ENCODE measurements at places on chromosomes 6 and 20.

- no peak for DNase-seq
These were observed 89.8 kb upstream of the ATXN1 start for GRCh38 chr6:16851044-16851540.

- no peak for DNase-seq
These were observed 34.7 kb downstream of the HM13 start for GRCh38 chr20:31548820-31549512.

DNA sequence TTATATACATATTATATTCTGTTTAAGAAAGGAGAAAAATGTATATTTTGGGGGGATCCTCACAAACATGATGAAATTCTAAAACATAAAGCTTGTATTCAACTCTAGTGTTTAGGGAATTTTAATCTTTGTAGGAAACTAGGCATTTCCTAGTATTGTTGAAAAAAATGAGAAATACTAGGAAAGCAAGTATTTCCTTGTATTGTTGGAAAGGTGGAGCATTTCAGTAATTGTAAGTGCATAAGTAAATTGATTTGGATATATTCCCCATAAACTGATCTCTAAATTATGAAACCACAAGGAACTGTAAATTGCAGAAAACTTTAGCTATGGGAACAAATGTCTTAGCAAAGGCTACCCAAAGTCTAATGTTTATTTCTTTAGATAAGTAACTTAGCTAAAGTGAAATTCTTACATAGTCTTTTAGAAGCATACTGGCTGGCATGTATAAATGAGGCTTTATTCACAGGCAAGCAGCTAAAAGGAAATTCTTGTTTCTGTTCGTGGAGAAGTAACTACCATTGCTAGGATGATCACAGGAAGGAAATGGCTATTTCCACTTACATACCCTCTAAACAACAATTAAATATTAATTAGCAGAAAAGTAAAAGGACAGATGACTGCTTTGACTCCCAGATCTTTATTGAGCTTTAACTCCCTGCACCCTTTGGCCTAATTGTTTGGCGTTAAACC lies 19.9 kb upstream of the NRN1 start:
- no peak for DNase-seq

DNA sequence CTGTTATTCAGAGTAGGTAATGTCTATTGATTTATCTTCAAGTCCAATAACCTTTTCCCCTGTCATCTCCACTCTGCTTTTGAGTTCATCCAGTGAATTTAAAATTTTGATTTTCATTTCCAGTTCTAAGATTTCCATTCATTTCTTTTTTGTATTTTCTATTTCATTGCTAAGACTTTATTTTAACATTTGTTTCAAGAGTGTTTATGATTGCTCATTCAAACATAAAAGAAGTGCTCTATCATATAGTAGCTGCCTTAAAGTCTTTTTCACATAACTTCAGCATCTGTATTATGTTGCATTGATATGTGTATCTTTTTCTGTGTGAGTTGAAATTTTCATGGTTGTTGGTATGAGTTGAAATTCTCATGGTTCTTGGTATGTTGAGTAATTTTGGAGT lies 341.6 kb downstream of the SOX4 start:
- no peak for DNase-seq

DNA sequence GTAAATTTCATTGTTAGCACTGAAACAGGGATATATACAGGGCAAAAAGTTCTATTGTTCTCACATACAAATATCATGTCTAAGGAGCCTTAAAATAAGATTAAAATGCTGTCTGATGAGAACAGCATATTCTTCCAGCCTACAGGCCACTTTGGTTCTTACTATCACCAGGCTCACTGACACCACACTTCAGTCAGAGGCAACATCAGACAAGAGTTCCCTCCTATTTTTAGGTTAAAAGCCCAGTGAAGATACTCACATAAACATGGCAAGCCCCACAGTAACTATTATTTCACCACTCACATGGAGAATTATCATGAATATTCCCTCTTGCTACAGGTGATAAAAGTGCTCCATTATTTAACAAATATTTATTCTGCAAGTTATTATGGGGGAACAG lies 175.8 kb downstream of the ISM1 start:
- no peak for DNase-seq

DNA sequence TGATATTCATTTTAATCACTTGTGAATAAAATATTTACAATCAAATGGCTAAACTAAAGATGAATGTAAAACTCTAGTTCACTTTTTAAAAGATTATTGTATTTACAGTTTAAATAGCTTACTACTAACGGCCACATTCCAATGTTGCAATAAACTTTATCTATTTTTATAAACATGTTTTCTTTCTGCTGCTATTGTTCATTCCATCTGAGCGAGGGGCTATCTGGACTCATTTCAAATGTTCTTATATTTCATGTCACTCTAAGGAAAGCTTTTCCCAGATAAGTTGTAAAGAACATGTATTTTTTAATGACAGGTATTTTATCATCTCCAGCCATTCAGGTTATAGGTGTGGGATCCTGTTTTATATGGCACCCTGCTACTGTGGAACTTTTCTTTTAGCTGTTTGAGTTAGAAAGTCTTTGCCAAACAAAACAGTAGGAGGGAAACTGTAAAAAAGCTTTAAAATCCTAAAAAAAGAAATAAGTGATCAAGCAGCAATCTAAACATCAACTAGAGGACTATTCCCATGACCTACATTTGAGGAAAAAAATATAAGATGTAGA lies 42.5 kb downstream of the HMGCLL1 start:
- no peak for DNase-seq

DNA sequence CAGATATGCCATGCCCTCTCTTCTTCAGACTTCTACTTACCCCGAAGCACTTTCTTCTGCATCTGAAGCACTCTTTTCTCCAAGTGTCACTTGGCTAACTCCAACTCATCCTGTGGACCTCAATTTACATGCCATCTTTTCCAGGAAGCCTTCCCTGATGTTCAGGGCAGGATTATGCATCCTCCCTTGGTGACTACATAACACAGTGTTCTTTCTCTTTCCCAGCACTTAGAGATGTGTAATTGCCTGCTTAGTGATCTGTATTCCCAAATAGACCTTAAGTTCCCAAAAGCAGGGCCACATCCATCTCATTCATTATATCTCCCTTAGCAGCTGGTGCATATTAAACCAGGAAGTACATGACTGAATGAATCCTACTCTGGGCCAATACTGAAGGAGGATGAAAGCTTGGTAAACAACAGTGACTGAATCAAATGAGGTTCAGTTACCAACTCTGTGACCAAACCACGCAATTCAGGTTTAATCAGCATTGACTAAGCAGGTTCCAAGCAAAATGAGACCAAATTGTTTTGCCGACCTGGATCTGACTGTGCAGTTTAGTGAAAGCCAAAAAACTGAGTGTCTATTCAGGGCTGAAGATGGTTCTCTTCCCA lies 121.4 kb upstream of the TCF21 start:
- no peak for DNase-seq

GRCh38 chr6:126067073-126067472 lies 80.7 kb downstream of the TRMT11 start:
- DNase-seq, result no peak

- DNase-seq, result peak; percentile 84
These were observed 9.1 kb upstream of the MAP1LC3A start for GRCh38 chr20:34549291-34549928.

GRCh38 chr6:69622230-69622629 lies 174.6 kb downstream of the LMBRD1 start:
- DNase-seq, result no peak

DNA sequence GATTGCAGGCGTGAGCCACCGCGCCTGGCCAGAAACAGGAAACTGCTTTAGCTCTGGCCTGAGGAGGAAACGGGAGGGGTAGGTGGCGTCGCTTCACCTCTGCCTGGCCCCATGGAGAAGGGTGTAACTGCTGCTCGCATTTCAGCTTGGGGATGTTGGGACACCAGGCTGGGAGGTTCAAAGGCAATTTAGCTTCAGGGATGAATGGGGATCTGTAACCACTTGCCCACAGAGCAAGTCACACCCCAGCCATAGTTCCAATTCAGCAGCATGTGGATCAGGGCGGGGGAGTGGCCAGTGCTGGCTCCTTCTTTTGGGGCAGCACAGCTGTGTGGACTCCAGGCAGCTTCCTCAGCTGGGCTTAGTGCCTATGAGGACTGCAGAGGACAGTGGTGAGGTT lies 34.8 kb upstream of the NUP153 start:
- peak; percentile 42 for DNase-seq

- peak; percentile 90 for DNase-seq
These were observed 64.5 kb downstream of the AKAP7 start for GRCh38 chr6:131199568-131200272.

DNA sequence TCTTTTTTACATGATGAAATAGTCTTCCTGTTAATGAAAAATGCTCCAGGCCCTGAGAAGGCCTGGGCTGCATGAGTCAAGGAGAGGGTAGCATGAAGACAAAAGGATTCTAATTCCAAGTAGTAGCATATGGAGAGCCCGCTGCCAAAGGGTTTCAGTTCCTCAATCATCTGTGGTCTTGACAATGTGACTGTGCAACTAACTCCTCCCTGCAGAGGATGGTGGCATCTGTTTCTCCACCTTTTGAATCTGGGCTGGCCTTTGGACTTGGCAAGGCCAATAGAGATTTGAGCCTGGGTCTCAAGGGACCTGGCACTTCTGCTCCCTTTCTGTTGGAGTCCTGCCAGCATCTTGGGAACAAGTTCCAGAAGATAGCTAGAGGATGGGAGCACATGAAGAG lies 35.1 kb upstream of the ANKEF1 start:
- DNase-seq, result no peak

- DNase-seq, result no peak
These were observed 223.4 kb downstream of the FOXC1 start for GRCh38 chr6:1832844-1833787.

DNA sequence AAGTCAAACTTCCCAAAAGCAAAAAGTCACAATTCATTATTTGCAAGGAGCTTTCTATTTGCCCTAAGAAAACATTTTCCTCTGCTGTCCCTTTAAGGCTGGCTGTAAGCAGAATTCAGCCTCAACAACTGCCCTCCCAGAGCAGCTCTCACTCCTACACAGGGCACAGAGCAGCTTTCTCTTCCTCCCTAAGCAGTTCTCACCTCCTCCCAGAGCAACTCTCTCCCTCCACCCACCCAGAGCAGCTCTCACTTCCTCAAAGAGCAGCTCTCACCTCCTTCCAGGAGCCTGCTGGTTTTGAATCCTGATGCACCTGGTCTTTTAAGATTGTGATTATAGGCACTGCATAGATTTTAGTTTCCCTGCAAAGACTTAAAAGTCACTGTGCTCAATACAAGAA lies 120.6 kb upstream of the TMEM181 start:
- DNase-seq, result no peak

DNA sequence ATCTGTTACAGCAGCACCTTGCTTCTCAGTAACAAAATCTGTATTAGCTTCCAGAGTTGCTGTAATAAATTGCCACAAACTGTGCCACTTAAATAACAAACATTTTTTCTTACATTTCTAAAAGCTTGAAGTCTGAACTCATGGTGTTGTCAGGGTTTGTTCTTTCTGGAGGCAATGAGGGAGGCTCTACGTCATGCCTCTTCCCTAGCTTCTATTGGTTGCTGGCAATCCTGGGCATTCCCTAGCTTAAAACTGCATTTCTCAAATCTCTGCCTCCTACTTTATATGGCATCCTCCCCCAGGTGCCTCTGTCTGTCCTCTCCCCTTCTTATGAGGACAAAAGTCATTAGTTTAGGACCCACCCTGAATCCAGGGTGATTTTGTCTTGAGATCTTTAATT lies 41.6 kb upstream of the TMEM244 start:
- DNase-seq, result no peak

DNA sequence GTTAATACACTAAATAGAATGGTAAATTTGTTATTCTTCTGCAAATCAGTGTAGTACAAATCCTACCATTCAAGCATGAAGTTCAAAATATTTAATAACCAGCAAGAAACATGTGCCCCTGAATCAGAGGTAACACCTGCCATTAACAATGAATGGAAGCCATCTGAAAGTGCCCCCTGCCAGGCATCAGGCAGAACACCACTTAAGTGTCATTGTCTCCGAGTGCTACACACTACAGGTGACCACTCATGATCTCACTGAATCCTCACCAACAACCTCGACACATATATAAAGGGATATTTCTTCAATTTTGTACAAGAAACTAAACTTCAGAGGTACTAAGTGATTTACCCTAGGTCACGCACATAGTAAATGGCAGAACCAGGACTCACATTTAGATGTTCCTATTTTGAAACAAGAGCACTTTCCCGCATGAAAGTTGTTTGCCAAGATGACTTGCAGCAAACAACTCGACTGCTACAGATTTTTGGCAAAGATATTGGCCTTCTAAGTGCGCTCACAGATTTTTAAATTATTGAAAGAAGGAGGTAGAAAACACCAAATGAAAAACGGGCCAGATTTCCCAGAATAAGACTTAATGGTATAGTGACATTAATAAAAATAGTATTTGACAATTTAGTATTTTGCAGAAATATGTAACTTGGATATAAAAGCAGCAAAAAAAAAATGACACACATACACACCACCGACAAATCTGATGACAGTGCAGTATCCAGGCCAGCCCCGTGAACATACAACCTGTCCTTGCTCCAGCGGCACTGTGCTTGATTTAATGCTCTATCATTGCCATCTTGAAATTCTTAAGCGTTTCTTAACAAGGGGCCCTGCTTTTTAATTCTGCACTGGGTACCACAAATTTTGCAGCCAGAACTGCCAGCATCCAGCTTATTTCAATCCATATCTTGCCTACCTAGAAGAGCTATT lies 274.5 kb downstream of the ALDH8A1 start:
- no peak for DNase-seq

DNA sequence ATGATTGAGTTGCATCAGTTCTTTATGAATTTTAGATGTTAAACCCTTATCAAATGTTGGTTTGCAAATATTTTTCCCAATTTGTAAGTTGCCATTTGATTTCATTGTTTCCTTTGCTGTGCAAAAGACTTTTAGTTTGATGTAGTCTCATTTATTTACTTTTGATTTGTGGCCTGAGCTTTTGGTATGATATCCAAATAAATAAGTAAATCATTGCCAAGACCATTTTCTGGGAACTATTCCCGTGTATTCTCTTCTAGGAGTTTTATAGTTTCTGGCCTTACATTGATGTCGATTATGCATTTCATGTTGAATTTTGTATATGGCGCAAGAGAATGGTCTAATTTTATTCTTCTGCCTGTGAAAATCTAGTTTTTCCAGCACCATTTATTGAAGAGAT lies 13.4 kb downstream of the AIG1 start:
- DNase-seq, result no peak

GRCh38 chr6:36493859-36494258 lies 51.1 kb downstream of the KCTD20 start:
- DNase-seq, result no peak

DNA sequence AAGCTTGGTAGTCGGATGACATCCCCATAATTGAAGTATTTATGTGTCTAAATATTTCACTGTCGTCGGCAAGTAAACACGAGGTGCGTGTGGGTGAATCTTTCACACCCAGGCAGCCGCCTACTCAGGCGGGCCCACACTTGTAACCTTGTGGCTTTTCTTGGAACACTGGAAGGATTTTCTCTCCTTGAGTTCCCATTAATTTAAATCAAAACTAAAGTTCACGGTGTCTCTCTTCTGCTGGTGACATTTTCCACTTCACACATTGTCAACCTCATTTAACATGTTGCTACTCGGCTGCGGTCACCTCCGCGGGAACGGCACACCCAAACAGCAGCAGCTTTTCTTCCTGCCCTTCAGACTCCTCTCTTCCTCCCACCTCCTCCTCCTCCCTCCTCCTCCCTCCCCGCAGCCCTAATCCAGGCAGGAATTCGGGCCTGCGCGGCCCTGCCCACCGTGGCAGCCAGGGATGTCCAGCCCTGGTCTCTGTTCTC lies 336.6 kb downstream of the QKI start:
- DNase-seq, result peak; percentile 52

- no peak for DNase-seq
These were observed 60.8 kb downstream of the PRDM1 start for GRCh38 chr6:106146852-106147351.

GRCh38 chr20:61982191-61982950 lies 83.3 kb downstream of the TAF4 start:
- no peak for DNase-seq

All from ELF-1 (cell line).